Right atrium auricular region (tissue), 2 donors: ENCODE measurements at places on chromosomes 12 and 14. TPM values are rescaled to one million over a fixed set of nuclear protein-coding genes. Genes with fewer than 3 reads are reported as not detected.

DNA sequence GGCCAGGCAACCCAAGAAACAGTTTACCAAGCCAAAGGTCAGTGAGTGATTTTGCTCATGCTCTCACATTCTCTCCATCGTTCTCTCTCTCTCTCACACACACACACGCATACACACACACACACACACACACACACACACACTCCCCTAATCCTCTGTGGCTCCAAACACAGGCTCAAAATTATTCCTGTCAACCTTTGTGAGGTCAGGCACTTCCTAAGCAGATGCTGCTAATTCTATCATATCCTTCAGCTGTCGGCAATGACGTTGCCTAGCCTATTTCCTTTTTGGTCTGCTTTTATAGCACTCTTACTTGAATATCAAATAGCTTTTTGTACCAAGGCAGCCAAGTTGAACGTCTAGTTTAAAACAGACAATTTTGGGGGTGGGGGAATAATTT is 98.9 kb upstream of the EGLN3 start:
- no peak for DNase-seq

DNA sequence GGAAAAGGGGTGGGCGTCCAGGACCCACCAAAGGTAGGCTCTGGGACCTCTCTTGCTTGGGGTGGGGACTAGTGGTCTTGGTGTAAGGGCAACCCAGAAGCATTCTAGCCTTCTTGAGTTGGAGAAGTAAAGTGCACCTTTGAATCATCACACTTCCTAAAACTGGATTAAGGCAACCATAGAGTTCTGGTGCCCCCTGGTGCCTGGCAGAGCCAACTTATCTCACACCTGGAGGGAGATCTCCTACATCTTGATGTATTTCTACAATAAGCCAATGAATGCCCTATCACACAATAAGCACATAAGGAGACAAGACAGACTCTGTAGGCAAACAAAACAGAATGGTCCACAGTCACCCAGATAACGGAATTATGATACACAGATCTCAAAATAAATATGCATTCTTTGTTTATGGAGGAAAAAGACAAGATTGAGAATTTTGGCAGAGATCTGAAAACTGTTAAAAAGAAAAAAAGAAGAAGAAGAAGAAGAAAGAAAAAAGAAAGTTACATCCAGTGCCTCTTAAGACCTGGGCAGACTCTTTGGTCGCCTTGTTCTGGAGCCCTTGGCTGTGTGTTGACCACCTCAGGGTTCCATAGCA is 95.9 kb upstream of the PPP2R5C start:
- no peak for DNase-seq

- DNase-seq = no peak
These were observed 89.0 kb downstream of the SETD3 start for GRCh38 chr14:99391671-99392070.

- no peak for DNase-seq
These were observed 694 bp upstream of the DIABLO start for GRCh38 chr12:122226366-122227125.

DNA sequence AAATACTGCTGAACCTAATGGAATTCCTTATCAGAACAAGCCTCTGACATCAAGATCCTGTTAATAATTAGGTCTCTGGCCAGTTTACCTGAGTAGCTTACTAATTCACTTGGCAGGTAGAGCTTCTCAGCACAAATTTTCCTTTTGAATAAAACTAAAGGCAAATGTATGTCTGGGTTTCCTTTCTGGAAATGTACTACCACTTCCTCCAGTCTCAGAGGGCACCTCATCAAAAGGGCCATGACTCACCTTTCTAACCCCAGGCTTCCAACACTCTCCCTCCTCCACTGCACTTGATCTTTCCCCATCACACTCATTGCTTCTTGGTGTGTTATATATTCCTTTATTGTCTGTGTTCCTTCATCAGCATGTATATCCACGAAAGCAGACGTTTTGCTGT is 90.5 kb downstream of the SLC2A13 start:
- DNase-seq = no peak

- no peak for DNase-seq
These were observed 56.5 kb upstream of the BCAT1 start for GRCh38 chr12:25005376-25005775.

Gene POTEM
- not detected for total RNA-seq

DNA sequence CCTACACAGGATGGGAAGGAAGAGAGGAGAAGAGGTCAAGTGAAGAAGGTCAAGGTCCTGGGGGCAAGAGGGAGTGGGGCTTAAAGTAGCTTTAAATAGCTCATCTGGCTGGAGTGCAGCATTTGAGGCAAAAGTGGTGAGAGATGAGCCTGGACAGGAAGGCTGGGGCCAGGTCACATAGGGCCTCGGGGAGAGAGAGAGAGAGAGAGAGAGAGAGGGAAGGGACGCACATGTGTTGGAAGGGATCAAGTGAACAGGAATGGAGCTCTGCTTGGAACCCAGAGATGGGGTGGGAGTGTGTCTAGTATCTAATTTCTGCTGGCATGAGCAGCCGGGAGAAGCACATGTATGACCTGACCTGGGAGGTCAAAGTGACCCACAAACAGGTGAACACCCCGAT is 407.5 kb downstream of the MED13L start:
- no peak for DNase-seq

DNA sequence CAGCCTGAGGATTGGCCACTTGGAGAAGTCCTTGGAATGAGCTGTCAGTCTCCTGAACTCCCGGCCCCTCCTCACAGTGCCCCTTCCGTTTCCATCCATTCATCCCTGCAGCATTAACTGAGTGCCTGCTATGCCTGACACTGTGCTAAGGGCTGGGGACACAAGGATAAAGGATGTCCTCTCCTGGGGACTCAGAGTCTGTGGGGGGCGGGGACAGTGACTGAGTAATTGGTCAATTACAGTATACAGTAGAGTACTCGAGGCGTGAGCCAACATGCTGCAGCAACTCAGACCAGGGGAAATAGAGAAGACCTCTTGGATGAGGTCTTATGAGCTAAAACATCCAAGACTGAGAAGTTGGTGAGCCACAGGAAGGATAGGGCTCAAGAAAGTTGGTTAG is 43.4 kb upstream of the PWP1 start:
- DNase-seq = no peak

Gene EIF2S3B
- total RNA-seq = not detected
